Stimulated activated CD8-positive, alpha-beta memory T cell treated with anti-CD3 and anti-CD28 coated beads, Interleukin-4, amount 100 ng/mL, for 48 hours (primary cell): ENCODE measurements at places on chromosomes 5 and 9.

- peak; percentile 81 for DNase-seq
Observed at GRCh38 chr9:113682297-113682771, 193.8 kb upstream of the ZNF618 start.

DNA sequence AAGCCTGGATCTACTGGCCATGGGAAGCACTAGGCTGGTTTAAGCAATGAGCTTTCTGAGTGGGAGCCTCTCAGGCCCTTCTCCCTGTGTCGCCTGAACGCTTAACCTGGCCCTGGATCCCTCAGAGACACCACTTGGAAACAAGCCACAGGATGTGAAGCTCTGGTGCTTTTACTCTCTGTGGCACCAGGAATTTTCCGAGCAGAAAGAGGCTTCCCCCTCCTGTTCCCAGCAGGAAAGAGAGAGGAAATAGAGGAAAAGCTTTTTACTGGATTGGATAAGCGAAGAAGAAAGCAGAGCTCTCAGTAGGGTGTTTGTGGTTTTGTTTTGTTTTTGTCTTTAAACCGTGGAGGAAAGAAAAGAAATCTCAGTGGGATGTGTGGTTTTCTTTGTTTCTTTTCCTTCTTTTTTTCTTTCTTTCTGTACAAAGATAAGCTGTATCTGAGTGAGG, 34.5 kb downstream of the COL15A1 start:
- no peak for DNase-seq

DNA sequence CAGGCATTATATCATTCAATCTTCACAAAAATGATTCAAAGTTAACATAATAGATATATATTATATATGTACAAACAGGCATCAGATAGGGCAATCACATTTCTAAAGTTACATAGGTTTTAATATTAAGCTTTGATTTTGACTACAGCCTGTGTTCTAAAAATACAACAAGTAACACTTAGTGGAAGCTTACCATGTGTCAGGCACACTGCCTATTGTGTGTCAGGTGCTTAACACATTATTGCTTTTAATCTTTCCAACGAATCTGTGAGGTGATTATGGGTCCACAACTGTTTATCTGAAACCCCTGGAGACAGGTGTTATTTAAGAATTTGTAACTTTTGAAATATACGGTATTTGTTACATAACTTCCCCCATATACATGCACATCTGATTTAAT, 25.2 kb downstream of the FBN2 start:
- DNase-seq = no peak

GRCh38 chr9:22079873-22080341, 70.8 kb upstream of the CDKN2B start:
- DNase-seq = peak; percentile 57

- DNase-seq = no peak
Observed at GRCh38 chr5:66869347-66869746, 273.2 kb downstream of the MAST4 start.

- DNase-seq = no peak
Observed at GRCh38 chr5:139481580-139482049, 943 bp downstream of the STING1 start.

DNA sequence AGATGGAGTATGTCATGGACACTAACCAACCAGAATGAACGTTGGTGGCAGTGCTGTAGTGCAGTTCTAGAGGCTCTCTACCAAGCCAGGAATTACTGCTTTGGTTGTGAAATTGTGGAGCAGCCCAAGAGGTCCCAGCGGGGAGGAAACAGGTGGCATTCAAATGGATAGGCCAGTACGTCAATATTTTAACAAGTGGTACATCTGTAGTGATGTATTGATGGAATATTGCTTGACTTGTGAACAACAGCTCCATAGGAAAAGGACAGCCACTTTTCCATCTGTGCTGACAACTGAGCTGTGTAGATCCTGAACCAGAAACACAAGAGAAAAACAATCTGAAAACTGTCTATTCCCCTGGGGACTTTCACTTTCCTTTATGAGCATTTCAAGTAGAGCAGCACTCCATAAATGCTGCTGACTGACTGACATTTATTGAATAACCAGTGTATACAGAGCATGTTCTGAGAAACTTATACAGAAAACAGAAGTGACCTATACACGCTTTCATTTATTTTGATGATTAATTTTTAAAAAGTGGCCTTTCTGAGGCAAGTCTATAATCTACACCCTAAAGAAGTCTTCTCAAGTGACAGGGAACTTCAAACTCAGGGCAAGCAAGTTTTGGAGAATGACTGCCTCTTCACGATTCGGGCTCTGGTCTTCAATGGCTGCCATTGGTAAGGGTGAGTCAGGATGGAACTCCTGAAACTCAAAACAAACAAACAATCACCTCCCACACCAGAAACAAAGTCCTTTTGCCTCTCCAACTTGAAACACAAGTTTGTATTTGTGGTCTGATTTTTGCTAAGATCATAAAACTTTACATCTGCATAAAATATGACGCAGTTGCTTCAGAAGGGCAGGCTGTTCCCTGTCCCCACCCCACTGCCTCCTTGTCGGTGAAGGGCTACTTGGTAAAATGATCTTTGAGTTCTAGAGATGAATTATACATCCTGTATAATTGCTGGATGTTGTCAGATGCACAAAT, 362.4 kb downstream of the NDUFS4 start:
- no peak for DNase-seq

DNA sequence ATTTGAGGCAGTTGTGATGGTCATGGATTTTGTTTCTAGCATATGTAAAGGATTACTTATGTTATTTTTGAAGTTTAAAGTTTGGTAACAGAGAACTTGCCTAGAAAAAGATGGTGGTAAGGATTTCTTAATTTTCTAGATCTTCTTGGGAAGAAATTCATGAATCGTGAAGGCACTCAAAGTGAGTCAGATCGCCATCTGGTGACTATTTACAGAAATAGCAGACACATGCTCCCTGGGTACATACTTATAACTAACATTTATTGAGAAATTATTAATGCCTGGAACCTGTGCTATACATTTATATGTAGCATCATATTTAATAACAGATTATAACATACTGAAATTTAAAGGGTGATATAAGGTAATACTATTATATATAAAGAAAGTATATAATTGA, 299.7 kb downstream of the IZUMO3 start:
- no peak for DNase-seq

- no peak for DNase-seq
Observed at GRCh38 chr9:109780453-109781033, 545 bp downstream of the PALM2AKAP2 start.

DNA sequence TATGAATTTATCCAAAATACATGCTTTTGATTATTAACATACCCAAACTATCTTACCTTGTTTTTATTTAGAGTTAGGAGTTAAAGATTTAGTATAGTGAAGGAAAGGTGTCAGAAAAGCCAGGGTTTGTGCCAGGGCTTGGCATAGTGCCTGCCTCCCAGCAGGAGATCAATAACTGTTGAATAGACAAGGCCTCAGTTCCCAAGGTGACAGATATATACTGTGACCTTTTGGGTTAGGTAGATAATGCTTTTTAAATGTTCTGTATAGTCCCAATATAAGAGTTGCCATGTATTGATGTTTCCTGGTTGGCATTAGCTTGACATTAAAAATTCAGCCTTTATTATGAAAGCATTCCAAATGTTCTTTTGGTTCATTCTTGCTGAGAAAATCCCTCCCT, 121.8 kb downstream of the MCTP1 start:
- no peak for DNase-seq

GRCh38 chr5:152811988-152812387, 406.9 kb upstream of the NMUR2 start:
- no peak for DNase-seq

DNA sequence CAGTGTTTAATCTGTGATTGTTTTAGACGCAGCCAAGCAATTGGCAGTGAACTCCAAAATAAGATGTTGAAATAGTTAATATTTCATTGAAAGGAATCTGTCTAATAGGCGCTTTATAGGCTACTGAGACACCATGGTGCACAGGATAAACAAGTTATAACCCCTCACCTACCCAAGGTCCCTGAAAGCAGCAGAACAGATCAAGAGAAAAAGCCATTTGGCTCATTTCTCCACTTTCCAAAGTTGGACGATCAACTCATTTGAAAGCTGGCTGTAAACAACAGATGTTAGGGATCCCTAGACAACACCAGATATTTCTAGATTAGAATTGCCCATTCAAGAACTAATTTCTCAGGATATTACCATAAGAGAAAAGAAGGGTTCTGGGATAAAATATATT, 4.9 kb downstream of the PUM3 start:
- DNase-seq = no peak

- DNase-seq = no peak
Observed at GRCh38 chr5:144009116-144009515, 161.3 kb downstream of the YIPF5 start.

DNA sequence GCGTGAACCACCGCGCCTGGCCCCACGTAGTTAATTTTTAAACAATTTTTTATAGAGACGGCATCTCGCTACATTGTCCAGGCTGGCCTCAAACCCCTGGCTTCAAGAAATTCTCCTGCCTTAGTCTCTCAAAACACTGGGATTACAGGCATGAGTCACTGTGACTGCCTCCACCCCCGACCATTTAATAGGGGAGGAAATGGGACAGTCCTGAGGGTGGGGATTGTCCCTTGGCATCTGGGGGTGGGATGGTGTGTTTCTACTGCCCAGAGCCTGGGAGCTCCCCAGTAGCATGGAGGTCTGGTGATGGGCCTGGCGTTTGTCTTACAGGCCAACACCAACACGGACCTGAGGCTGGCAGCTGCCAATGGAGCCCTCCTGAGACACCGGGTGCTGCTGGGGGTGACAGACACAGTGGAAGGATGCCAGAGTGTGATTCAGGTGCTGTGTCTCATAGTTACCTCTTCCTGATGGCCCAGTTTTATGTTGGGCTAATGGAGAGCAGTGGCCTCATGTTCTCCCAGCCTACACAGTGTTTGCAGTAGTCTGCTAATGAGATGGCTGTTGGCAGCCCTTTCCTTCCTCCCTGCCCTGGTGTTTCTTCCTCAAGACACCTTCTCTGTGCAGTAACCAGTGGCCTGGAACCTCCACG, 22.5 kb downstream of the TMEM268 start:
- DNase-seq = no peak

- DNase-seq = no peak
Observed at GRCh38 chr9:14270358-14271092, 43.4 kb downstream of the NFIB start.

DNA sequence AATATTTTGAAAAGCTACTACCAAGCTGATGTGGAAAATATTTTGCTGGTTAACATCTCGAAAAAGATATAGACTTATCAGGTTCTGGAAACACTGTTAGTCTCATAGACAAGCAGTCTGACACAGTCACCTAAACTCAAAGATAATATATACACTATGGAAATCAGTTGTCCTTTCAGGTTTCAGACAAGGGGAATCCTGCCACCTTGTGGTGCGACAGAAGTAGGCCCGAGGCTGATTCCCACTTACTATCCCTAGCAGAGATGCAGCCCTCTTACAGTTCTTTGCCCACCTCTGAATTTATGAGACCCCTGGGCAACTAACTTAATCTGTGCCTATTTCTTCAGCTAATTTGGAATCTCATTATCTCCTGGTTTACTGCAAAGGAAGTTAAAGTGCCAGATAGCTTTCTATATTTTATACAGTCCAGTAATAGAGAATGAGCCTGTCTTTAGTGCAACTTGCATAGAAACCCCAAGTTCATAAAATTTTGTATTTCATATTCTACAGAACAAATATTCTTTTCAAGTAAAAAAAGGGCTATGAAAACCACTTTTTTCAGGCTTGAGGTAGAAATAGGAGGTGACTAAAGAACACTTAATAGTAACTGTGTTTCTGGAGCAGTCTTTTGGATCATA, 16.9 kb downstream of the RAD1 start:
- peak; percentile 67 for DNase-seq

- DNase-seq = no peak
Observed at GRCh38 chr9:18046068-18046467, 427.9 kb upstream of the ADAMTSL1 start.

- DNase-seq = no peak
Observed at GRCh38 chr5:127826011-127826410, 122.8 kb downstream of the CCDC192 start.

- DNase-seq = no peak
Observed at GRCh38 chr9:97910357-97910756, 11.9 kb downstream of the TRMO start.

- no peak for DNase-seq
Observed at GRCh38 chr5:10528056-10528816, 35.6 kb upstream of the ANKRD33B start.

GRCh38 chr5:35012796-35013195, 35.0 kb downstream of the AGXT2 start:
- DNase-seq = no peak

DNA sequence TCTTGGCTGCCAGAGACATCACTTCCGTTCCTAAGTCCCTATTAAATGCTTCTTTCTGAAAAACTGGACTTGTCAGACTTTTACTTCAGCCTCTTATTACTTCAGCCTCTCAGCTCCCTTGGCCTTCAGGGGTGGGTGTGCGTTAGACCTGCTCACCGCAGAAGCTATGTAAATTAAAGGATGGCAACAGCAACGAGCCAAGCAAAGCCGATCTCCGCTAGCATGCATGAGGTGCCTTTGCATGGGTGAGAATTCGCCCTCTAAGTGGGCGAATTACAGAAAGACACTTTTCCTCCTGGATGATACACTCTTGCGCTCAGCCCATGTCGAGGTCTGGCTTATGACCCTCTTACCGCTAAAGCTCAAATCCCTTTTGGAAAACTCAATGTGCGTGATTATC, 10.9 kb upstream of the IL3 start:
- DNase-seq = no peak

- DNase-seq = peak; percentile 91
Observed at GRCh38 chr9:136847826-136848392, 1.3 kb upstream of the PHPT1 start.

DNA sequence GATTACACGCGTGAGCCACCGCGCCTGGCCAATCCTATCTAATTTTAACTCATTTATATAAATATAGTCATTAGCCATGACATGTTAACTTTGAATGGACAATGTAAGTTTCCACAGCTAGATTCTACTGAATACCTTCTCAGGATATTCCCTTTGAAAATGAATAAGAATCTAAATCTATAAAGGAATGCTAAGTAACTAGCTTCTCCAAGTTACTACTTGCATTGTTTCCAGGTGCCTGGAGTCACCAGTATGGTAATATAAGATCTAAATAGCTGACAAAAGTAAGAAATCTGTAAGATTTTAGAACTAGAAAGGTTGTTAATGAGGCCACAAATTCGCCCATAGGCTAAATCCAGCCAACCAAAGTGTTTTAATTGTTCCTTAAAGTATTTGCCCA, 189.1 kb upstream of the SLC12A2 start:
- DNase-seq = no peak
